ENCODE measurements at places on chromosomes 3 and 15.

- DNase-seq: peak; percentile 8
These were observed 232.6 kb downstream of the MEX3B start for GRCh38 chr15:81813215-81813614.

DNA sequence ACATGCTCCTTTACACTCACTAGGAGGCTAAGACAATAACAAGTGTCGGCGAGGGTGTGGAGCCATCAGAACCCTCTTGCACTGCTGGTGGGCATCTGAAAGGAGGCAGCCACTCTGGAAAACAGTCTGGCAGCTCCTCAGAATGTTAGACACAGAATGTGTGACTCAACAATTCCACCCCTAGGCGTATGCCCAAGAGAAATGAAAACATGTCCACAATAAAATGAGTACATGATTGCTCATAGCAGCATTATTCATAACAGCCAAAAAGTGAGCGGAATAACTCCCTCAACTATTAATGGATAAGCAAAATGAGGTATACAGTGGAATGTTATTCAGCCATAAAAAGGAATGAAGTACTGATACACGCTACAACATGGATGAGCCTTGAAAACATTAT, 57.8 kb downstream of the WNT7A start:
- DNase-seq: no peak

GRCh38 chr15:31302778-31303725, 23.6 kb upstream of the KLF13 start:
- DNase-seq: no peak

DNA sequence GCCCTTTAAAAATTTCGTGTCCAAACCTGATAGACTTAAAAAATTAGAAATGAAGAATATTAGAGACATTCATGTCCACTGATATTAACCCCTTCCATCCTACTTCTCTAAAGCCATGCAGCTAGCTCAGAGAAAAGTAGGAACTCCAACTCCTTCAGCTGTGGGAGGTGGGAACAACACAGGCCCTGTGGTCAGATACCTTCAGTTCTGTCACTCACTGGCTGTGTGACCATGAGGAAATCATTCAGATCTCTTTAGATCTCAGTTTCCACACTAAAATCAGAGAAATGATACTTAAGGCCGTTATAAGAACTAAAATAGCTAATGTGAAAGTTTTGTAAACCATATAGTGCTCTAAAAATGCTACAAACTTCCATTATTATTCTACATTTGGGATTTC, 209.8 kb downstream of the TNIK start:
- no peak for DNase-seq

GRCh38 chr3:12509466-12509865, 25.2 kb downstream of the TSEN2 start:
- DNase-seq: no peak

GRCh38 chr3:171682743-171683142, 127.5 kb downstream of the PLD1 start:
- no peak for DNase-seq

- DNase-seq: no peak
These were observed 38.2 kb upstream of the SNRK start for GRCh38 chr3:43248185-43248583.

DNA sequence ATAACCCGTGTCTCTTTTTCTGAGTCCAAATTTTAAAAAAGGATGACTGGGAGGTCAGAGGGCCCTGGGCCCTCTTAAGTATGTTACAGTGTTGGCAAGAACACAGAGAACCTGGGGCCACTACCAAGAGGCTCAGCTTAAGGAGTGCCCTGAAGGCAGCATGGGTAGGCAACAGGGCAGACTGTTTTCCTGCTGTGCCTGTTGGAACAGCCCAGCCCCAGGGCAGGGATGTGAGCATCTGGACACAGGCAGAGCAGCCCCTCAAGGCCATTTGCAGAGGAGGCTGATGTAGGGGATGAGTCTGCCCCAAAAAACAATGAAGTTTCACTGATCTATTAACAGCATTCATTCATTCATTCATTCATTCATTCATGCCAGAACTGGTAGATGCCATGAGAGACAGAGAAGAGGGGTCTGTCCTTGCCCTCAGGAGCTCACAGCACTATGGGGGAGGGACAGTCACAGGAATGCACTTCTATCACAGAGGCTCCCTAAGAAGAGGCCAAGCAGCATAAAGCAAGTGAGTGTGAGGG, 2.2 kb upstream of the LTF start:
- DNase-seq: no peak

GRCh38 chr3:129245141-129245540, 4.3 kb upstream of the COPG1 start:
- no peak for DNase-seq

DNA sequence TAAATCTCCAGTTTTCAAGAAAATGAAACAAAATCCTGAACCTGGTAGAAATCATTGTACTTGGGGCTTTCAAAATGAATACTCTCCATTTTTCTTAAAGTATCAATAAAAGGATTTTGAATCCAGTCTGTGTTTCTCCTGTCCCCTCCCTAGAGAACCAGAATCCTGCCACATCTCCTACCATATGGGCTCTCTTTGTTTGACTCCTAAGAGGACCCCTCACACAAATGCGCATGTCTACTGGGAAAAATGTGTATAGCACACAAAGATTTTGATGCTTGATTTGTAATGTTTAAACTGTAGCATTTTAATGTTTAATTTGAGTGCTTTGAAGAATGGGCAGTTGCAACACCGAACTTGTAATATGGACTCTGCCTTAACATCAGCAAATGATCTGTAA, 25.9 kb downstream of the LRRC3B start:
- DNase-seq: no peak

- DNase-seq: no peak
These were observed 283.6 kb upstream of the RARB start for GRCh38 chr3:25144430-25144829.

GRCh38 chr3:182760576-182761164, 32.6 kb upstream of the ATP11B start:
- DNase-seq: no peak

All from ACHN (cell line).